ENCODE measurements at places on chromosomes 2 and 18.

- DNase-seq: no peak
Observed at GRCh38 chr2:181046833-181047232, 66.4 kb downstream of the UBE2E3 start.

DNA sequence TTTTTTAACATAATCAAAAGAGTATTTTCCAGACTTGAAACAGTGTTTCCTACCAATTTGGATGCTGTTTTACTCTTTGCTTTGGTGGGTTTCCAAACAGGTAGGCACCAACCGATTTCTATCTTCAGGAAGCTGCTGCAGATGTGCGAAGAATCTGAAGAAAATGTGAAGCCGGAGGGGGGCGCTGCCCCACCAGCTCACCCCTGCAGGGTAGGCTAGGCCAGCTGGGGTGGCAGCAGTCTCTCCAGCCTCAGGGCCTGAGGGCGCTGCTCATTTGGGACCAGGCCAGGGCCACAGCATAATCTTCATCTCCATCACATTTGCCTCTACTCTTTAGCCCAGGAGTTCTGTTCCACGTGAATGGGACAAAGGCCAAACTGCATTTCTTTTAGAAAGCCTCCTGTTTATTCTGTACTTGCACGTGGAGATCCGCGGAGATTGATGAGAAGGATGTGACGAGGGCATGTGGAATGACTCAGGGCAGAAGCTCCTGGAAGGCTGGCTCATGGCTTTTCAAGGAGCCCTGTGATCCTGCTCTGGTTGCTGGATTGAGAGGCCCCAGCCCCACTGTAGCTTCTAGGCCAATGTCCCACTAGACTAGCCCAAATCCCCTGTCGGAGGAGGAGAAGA is 84.2 kb upstream of the FAM136A start:
- DNase-seq: no peak

DNA sequence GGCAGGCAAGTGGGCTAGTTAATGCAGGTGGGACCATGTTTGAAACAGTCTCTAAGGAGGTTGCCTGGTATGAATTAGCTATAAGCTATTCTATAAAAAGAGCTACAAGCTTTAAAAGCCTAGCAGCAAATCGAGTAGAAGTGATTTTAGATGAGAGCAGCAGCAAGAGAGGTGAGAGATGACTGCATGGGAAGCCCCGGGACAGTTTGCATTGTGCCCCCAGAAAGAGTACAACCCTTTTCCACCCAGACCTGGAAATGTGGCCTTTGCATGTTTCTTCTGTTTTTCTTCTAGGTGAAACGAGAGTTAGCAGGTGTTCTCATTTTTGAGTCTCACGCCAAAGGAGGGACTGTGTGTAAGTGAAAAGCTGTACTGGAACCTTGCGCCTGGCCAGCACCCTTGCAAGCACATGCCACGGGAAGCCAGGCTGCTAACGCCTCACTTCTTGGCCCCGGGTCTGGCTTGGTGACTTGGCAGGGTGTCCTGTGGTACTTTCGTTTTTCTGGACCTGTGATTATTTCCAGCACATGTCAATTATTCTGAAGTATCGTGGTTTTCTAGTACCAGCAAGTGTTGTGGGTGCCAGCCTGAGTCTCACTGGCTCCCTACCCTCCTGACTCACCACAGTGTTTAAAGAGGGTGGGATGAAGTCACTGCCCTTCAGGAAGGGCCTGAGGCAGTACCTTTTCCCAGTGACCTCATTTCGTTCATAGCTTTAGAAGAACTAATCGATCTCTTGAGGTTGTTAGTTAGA is 90.3 kb upstream of the MAP3K20 start:
- no peak for DNase-seq

DNA sequence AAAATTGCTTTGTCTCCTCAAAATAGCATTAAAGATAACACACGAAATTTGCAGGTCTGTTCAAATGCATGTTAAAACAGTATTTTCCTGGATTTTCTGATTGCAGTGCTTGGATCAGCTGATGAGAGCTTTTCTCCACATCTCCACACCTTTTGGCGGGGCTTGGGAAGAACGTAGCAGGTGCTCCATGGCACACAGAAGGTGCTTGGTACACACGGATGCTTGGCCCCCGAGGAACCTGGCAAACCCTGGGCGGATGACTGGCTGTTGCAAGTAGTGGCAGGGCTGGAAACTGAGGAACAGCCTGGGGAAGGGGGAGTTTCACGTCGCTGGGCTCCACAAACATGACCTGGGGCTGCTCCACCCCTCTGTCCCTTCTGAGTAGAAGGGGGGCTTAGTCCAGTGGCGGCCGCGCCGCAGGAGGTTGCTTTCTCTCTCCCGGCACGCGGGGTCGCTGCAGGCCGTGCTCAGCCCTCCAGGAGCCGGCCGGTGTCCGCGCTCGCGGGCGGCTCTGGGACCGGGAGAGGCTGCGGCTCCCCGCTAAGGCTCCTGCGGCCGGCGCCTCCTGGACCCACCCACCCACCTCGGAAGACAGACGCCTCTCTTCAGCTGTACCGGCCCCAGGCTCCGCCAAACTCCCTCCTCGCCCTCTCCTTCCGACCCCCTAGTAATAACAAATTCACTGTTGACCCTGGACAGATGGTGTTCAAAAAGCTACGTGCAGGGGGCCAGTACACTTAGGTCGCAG is 69.3 kb downstream of the MARCO start:
- DNase-seq: no peak

DNA sequence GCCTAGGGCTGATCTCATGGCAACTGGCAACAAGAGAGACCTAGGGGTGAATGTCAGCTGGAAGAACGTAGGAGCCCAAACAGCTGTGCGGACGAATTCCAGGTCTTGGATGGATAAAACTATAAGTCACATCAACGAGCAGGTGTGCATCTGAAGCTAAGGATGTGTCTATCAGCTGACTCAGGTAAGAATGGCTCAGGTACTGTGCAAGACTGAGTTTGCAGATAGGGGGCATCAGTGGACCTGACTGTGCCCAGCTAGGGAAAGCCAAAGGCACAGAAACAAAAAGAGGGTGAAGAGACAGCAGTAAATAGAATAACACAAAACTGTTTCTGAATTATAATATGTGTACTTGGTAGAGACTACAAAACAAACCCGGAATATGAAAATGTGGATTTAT is 357.3 kb downstream of the ZEB2 start:
- DNase-seq: no peak

DNA sequence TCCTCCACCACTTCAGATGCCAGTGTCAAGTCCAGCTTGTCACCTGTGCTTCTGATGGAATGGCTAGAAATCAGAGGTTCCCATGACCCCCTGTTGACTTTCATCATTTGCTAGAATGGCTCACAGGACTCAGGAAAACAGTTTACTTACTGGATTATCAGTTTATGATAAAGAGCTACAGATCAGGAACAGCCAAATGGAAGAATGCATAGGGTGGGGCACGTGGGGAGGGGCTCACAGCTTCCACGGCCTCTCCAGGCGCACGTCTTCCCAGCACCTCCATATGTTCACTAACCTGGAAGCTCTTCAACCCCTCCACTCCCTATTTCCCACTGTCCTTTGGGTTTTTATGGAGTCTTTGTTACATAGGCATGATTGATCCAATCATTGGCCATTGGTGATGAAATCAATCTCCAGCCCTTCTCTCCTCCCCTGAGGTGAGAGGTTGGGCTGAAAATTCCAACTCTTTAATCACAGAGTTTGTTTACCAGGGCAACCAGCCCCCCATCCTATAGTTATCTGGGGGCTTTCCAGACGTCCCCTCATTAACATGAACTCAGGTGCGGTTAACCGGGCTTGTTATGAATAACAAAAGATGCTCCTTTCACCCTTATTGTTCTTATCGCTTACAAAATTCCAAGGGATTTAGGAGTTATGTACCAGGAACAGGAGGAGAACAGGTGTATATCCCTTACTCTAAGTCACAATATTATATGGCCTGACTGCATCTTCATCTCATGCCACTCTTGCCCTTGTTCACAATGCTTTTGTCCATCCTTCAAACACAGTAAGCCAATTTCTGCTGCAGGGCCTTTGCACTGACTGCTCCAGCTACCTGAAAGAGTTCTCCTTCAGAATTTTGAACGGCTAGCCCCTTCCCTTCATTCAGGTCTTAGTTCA is 35.2 kb downstream of the ANXA4 start:
- no peak for DNase-seq

DNA sequence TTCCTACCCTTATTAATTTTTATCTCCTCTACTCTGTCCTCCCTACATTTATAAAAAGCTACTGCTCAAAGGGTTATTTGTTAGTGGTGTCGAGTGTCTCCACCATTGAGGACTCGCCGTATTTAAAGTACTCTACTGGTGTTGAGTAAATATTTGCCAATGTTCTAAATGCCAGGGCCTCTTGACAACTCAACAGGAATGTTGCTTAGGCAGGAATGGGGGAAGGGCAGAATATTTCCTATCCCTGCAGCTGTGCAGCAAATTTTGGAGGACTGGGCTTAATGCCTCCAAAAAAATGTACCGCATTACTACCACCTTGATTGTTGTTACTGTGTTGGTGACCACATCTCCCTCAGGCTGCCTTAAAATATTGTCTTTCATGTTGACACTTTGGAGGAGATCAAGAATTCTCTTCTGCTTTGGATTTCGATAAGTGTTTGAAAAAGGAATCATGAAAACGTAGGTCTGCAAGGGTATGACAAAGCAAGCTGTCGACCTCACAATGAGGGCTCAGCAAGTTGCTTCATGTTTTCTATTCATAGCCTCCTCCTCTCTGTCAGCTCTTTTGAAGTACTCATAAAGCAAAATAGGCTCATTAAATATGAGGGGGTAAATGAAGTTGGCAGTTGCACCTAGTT is 84.3 kb downstream of the EFEMP1 start:
- peak; percentile 86 for DNase-seq

DNA sequence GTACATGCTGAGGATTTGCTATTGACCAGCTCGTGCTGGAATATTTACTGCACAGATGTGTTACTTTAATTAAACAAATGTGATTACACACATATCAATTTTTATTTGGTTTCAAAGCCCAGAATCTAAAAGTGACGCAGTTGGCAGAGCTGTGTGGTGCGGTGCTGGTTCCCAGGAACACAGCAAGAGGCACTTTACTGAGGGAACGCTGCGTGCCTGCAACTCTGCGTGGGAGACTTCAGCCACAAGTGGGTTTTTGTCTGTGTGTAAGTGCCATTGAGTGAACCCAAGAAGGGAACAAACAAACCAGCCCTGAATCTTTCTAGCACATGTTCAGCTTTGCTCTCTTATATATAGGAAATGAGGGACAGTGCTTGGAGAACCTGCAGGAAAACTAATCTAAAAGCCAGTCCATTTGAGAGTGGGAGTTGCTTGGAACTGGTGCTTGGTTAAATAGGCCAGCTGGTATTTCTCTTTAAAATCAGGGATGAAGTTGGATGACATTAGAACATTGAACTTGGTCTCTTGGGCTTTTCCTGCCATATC is 196.6 kb upstream of the CELF4 start:
- DNase-seq: no peak

DNA sequence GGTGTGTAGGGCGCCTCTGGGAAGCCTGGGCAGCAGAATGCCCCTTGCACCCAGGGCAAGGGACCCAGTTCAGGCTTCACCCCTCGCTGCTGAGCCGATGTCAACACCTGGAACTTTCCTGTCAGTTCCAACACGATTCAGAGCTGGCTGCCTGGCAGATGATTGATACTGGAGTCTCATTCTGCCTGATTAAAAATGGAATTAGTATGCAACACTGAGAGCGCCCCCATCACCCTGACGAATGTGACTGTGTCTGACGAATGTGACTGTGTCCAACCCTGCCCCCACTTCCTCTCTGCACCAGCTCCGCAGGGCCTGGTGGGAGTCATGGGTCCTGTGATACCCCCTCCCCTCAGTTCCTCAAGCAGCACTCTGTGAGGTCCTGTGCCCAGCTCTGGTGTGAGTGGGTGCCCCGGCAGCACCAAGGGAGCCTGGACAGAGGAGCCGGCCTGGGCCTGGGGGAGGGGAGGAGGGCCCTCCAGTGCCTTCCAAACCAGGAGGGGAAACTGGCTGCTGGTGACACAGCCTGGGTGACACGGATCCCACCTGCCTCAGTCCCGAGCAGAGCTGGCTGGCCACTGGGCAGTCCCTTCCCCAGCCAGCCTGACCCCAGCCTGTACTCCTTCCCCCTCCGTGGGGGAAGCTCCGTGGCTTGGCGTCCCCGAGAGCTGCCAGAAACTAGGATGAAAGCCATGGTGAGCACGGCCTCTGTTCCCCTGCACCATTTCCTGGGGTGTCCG is 41.4 kb upstream of the ALPP start:
- DNase-seq: no peak

DNA sequence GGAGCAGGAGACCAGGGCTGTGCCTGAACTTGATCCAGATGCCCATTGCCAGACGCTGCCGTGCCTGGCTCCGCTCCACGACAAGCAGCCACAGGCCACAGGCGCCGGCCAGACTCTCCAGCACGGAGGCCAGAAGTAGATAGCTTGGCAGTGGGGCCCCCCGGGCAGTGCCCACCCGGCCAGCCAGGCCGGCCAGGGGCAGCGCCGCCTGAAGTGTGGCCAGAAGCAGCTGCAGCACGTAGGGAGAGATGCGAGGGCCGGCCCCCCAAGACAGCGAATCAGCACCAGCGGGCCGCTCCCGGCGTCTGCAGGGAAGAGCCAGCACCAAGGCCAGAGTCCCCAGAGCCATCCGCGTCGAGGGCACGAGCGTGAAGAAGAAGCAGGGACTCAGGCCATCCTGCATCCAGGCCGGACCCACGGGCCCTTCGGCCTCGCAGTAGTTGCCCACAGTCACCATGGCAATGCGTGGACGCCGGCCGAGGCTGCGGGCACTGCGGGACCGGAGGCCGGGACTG is 484 bp downstream of the ABCB6 start:
- DNase-seq: peak; percentile 38

GRCh38 chr18:44541159-44541558 is 139.5 kb upstream of the SETBP1 start:
- DNase-seq: no peak

GRCh38 chr18:29838556-29838955 is 1204.0 kb downstream of the DSC3 start:
- no peak for DNase-seq

GRCh38 chr2:10568736-10569432 is 120.8 kb upstream of the ODC1 start:
- no peak for DNase-seq

DNA sequence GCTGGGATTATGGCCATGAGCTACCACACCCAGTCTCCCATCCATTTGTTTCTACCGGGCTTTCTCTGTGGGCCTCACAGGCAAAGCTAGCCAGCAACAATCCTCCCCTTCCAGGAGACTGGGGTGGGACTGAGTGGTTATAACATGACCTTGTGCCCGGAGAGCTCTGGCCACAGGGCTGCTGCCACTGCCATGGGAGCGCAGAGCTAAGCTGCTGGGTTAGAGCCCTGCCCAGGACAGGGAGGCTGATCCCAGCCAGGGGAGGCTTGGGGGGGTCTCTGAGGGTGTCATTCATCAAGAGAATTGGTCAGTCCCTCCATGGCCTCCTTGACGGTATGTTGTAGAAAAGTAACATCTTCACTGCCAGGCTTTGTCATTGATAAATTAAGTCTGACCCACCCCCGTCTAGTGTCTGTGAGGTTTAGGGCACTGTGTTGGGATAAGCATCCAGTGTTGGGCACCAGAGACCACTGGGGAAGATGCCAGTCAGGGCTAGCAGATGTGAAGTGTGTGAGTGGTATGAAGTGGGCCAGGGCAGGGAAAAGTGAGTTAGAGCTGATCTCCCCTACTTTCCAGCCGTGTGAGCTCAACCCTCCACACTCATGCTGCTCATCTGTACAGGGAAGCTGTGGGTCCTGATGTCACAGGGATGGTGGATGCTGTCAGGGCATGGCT is 368.4 kb upstream of the HS6ST1 start:
- no peak for DNase-seq

- DNase-seq: no peak
Observed at GRCh38 chr2:26742048-26742770, 21.9 kb upstream of the SLC35F6 start.

GRCh38 chr18:50022985-50023384 is 172.0 kb downstream of the MYO5B start:
- no peak for DNase-seq

- no peak for DNase-seq
Observed at GRCh38 chr2:186309901-186310300, 176.2 kb upstream of the ZC3H15 start.

GRCh38 chr2:107473150-107473549 is 353.5 kb upstream of the RGPD4 start:
- DNase-seq: no peak
